ENCODE measurements at places on chromosomes 7 and 10.

DNA sequence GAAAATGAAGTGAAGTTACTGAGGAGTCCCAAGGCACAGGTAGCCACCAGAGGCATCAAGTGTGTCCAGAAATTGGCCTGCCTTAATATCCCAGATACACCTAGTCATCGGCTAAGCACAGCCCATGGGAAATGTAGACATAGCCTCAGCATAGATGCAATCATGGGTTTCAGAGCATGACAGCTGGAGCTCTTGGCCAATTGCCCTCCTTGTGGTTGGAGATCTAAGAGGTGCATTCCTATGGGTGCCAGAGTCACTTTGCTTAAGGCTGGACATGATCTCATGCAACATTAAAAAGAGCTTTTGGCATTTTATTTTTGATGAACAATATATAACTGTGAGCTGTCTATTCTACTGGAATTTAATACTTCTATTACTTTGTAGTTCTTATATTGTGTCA, 758.0 kb upstream of the LRRTM3 start:
- DNase-seq, result no peak

DNA sequence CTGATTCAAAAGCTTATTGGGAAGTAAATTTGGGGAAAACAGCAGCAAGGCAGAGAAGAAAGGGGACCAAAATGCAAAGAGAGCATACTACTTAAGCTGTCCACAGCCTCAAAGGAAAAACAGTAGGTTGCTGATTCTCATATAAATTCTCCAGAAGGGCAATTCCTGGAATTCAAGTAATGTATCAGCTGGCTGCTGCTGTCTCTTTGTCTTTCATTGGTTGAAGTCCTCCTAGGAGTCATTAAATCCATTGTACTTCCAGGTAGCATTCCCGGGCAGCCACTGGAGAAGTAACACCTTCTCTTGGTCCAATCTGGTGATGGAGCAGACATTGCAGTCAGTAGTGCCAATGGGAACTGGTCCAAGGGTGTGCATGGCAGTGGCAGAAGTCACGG, 22.7 kb downstream of the BET1 start:
- DNase-seq, result no peak

- no peak for DNase-seq
Measured at GRCh38 chr10:46096909-46097575, 51.0 kb upstream of the MSMB start.

DNA sequence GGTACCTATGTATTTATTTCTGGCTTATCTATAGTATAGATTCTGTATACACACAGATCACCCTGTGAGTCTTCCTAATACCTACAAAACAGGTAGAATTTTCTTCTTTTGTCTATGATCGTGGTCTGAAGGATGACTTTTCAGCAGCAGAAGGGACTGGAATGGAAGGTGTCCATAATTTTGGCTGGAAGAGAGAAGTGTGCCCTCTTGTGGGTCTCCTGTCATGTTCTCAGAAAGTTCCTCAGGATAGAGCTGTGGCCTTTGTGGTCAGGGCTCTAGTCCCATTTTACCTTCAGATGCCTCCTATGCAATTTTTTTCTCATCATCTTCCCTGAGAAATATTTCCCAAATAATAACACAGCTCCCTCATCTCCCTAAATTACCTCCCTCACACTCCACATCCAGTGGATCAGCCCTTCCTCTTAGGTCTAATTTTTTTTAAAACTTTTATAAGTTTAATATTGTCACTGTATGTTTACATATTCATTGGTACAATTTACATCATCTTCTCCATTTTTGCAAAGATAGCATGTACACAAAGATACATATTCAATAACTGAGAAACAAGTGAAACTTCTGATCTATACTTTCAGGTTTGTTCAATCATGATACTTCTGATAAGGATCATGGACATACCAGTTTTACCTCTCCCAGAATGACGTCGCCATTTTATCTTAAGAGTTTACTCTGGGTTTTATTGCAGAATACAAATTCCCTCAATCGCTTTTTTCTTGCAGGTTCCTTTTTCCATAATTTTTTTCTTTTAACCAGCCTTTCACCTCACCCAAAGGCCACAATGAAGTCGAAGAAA, 112.7 kb downstream of the REEP3 start:
- DNase-seq, result peak; percentile 41

- DNase-seq, result peak; percentile 72
Measured at GRCh38 chr10:95279042-95279820, 11.6 kb downstream of the PDLIM1 start.

DNA sequence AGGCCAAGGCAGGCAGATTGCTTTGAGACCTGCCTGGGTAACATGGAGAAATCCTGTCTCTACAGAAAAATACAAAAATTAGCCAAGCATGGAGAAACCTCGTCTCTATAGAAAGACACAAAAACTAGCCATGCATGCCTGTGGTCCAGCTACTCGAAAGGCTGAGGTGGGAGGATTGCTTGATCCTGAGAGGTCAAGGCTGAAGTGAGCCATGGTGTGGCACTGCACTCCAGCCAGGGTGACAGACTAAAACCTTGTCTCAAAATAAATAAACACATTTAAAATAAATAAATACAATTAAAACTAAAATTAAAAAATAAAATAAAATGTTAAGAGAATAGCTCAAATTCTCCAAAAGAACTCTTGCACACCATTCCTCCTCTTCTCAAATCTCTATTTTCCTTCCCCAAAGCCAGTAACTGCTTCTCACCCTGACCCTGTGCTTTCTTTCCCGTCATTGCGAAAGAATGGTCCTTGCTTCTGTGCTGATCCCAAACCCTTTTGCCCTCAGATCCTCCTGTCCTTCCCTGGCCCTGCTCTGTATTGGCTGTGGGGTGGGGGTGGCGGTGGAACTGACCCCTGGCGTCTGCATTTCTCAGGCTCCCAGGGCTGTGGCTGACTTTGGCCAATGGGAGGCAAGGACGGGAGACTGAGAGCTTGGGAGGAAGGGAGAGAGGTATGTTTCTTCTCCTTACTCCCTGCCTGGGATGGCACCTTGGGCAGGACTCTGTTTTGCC, 12.4 kb downstream of the SRGN start:
- DNase-seq, result no peak

DNA sequence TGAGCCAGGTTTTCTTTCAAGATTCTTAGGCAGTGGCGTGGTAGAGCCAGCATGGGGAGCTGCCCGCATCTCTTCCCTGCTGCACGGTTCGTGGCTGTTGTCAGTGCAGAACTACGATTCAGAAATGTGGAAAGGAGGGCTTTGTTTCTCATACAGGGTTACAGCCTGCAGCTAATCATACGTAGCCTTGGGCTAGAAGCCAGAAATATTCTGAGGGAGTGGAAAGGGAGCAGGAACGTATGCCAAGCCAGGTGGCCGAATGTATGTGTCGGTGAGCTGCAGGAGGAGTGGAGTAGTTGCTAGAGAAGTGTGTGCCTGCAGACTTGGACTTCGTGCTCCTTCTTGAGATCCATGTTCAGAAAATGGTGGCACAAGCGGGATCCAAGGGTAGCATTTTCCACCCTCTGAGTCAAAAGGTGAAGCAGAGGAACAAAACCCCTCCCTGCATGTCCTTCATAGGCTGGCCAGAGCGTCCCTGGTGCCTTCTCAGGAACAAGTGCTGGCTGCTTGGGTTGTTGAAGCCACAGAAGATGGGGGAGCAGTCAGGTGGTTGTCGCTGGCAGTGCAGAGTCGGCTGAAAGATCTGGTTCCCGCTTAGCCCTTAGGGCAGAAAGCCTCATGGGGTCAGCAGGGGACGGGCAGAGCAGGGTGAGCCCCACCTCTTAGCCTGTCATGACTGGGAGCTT, 40.9 kb downstream of the LANCL2 start:
- DNase-seq, result no peak

- no peak for DNase-seq
Measured at GRCh38 chr7:86664486-86664885, 20.8 kb downstream of the GRM3 start.

DNA sequence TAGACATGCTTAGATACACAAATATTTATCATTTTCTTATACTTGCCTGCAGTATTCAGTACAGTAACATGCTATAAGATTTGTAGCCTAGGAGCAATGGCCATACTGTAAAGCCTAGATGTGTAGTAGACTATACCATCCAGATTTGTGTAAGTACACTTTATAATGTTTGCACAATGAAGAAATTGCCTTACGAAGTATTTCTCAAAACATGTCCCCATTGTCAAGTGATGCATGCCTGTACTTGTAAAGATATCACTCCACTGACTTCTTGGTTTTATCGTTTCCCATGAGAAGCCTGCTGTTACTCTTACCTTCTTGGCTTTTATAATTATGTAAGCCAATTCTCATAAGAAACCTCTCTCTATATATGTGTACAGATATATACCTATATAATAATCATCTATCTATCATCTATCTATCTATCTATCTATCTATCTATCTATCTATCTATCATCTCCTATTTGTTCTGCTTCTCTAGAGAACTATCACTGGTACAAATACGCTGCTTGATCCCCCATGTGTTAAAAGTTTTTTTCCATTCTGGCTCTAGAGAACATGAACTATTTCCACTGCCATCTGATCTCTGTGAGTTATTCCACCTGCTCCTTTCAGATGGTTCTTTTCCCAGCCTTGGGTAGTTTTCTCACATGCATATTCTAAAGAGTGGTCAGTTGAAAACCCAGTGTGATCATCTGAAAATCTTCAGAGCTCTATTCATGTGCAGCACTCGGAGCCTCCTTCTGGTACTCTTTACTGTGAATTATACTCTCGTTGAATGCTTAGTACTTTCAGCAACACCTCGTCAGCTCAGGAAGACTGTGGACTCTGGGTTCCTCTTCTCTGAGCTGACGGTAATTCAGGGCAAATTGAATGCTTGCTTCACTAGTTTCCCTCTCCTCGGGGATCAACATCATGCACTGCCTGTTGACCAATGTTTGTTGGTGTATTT, 14.5 kb upstream of the VCL start:
- DNase-seq, result no peak

- no peak for DNase-seq
Measured at GRCh38 chr10:124645467-124646095, 98.6 kb downstream of the FAM53B start.

DNA sequence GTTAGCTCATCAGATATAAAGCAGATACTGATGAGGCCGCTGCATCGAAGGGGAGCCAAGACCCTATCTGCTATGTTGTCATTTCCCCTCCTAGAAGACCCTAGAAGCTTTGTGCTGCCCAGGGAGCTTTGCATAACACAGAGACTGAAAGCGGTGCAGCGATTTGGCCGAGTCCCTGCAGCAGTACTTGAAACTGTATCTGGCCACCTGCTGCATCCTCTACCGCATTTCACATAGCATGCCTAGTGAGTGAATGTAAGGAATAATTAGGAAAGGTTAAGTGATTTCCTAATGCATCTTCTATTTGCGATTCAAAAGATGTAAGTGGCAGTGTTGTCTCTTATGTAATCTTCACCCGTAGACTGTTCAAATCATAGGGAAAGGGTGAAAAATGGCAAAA, 106.7 kb downstream of the LRMDA start:
- no peak for DNase-seq

GRCh38 chr7:147607157-147607800, 983.3 kb upstream of the C7orf33 start:
- no peak for DNase-seq

DNA sequence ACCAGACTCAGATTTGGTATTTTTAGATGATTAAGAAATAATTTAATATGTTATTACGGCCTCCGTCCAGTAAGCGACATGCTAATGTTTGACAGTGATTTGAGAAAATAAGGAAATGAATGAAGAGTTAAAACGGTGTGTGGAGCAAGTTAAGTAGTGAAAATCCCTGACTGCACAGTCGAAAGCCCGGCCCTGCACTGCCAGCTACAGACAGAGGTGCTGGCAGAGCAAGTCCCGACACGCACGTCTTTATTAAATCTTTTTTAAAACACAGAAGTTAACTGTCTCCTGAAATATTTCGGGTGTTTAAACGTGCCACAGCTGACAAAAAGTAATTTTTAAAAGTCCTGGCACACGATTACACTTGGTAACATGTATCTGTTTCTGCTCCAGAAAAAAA, 293.4 kb upstream of the RNF32 start:
- no peak for DNase-seq

- DNase-seq, result no peak
Measured at GRCh38 chr7:94206295-94206694, 188.4 kb upstream of the COL1A2 start.

DNA sequence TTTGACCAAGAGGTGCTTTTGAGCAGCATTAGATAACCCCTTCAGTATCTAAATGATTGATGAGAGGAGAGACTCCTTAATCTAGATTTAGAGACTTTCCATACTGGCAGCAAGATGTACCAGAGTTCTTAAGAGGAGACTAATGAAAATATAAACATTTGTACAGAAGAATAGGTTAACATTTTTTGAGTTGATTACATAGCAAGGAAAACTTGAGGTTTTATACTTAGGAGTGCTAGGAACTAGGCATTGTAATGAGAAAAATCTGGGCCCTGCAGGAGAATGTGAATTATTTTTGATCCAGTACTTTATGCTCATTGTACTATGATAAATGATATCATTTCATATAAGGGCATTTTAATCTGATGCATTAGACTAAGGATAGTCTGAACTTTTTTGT, 261.7 kb downstream of the EXOC4 start:
- no peak for DNase-seq

DNA sequence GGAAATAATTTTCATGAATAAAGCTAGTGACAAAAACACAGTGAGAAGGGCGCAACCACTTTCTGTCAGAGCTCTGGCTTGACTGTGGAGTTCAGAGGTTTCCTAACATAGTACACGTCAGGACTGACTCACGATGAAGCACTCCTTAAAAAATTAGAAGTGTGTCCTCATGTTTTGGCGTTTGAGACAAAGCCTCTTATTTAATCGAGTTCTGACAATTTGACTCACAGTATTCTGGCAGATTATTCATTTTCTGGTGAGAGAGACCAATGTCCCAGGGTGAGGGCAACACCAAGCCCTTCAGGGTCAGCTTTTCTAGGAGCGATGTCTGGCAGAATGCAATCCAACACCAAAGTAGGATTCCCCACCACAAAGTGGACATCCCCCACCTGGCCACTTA, 108.7 kb downstream of the DIP2C start:
- peak; percentile 89 for DNase-seq

DNA sequence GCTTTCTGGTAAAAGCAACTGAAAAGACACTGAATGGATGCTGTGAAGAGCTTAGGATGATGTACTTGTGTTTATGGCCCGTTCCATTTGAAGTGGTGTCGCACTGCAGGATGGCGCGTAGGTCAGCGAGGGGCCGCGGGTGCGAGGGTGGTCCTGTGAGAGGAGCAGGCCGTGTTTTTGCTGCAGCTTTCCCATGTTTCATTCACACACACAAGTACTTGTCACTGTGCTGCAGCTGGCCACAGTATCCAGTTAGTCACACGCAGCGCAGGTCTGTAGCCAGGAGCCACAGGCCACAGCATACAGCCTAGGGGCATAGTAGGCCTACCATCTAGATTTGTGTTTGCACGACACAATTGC, 23.2 kb downstream of the WIPI2 start:
- no peak for DNase-seq
